Endothelial cell of umbilical vein (primary cell): ENCODE measurements at places on chromosomes 16 and 17. TPM values are rescaled to one million over a fixed set of nuclear protein-coding genes. Genes with fewer than 3 reads are reported as not detected.

DNA sequence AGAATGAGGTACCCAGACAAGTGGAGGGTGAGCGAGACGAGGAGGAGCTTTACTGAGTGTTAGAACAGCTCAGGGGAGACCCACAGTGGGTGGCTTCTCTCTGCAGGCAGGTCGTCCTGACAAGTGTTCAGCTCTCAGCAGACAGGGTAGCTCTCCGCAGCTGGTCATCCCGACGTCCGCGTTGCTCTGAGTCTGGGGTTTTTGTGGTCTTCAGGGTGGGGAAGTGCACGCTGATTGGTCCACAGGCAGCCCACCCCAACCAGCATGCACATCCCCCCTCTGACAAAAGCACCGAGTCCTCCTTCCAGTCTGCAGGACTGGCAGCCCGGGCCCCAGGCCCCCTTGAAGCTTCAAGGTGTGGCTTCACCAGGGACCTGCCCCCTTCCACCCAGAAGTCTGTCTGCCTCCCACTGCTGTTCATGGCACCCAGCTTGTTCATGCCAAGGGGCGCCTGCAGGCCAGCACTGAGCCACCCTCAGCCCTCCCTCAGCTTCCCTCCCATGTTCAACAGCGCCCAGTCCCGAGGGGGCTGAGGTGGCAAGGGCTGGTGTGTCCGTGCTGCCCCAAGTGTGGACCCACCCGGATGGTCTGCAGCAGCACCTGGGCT lies 19.9 kb upstream of the WDR45B start:
- H3K27me3 ChIP-seq = no peaks in the 10 kb centered on the region
- H3K27ac ChIP-seq = no peak overlapping the region
- H3K4me1 ChIP-seq = no peaks in the 10 kb centered on the region
- no peak for DNase-seq
- no peaks in the 10 kb centered on the region for H3K36me3 ChIP-seq

Gene ST6GALNAC1
- 0.55 TPM in 1 of 2 replicates, not detected in the other for total RNA-seq

GRCh38 chr17:82859431-82860403 lies 19.9 kb upstream of the ZNF750 start:
- peak overlapping the region; percentile 80 for H3K27ac ChIP-seq
- no peak overlapping the region for H3K4me3 ChIP-seq
- H3K36me3 ChIP-seq = no peaks in the 10 kb centered on the region
- no peaks in the 10 kb centered on the region for H3K27me3 ChIP-seq
- DNase-seq = peak; percentile 91

GRCh38 chr16:68469796-68470460 lies 21.6 kb upstream of the SMPD3 start:
- DNase-seq = peak; percentile 70
- H3K4me3 ChIP-seq = no peak overlapping the region
- H3K27ac ChIP-seq = no peak overlapping the region
- H3K27me3 ChIP-seq = peaks cover 13% of the 10 kb centered on the region
- H3K4me1 ChIP-seq = peaks cover 2% of the 10 kb centered on the region

Gene CD300E
- total RNA-seq = not detected in 2 replicates

Gene SALL1
- not detected in 2 replicates for total RNA-seq

DNA sequence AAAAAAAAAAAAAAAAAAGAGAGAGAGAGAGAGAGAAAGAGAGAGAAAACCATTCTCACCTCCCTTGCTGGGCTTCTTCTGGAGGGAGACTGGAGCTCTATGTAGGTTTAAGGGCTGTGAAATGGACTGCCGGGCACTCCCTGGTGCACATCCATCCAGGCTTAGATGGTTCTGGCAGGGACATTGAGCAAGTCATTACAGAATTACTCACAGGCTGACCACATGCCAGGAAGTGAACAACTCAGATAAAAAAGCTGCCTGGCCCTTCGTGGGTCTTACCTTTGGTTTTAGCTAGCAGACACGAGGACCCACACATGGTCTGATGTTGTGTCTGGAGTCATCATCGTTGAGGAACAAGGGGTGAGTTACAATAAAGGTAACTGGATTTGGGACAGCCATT lies 847.4 kb upstream of the EEF2KMT start:
- H3K27me3 ChIP-seq = no peaks in the 10 kb centered on the region
- DNase-seq = no peak
- H3K4me1 ChIP-seq = no peaks in the 10 kb centered on the region
- no peak overlapping the region for H3K27ac ChIP-seq

GRCh38 chr17:57536289-57536688 lies 208.8 kb downstream of the CCDC182 start:
- H3K27me3 ChIP-seq = no peaks in the 10 kb centered on the region
- no peak for DNase-seq
- H3K27ac ChIP-seq = no peak overlapping the region
- no peak overlapping the region for H3K4me3 ChIP-seq

GRCh38 chr17:199806-200545 lies 18.5 kb upstream of the DOC2B start:
- H3K27ac ChIP-seq = peak overlapping the region; percentile 63
- no peak overlapping the region for H3K4me3 ChIP-seq
- H3K4me1 ChIP-seq = peaks cover 19% of the 10 kb centered on the region
- peak; percentile 85 for DNase-seq
- no peaks in the 10 kb centered on the region for H3K27me3 ChIP-seq
- H3K36me3 ChIP-seq = no peaks in the 10 kb centered on the region

DNA sequence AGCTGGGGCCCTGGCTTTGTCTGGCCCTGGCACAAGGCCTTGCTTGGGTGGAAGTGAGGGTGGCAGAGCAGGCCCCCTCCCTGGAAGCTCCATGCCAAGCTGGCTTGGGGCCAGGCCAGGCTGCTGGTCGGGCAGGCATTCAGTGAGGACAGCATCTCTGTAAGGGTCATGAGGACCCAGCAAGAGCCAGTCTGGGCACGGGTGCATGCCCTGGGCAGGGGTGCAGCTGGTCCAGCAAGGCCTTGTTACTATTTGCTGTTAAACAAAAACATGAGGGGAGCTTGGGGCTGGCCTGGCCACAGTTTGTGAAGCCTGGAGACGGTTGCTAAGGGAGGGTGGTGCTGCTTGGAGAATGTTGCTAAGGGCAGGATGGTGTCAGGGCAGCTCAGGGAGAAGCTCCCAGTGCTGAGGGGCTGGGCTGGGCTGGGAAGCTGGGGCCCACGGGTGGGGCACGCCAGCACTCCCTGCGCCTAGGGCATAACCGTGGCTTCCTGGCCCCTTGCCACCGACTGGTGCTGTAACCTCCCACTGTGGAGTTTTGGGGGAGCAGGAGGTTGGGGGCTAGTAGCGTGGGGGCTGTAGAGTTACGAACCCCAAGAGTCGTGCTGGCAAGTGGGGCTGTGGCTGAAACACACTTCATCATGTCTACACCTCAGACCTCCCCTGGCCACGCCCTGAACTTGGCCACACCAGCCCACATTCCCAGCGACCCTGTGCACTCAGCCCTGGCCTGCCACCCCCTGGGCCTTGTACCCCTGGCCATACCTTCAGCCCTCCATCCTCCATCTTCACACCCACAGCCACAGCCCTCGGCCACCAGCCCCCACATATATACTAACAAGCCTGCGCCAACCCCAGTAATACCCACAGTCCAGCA lies 1.6 kb downstream of the TPPP3 start:
- H3K27ac ChIP-seq = no peak overlapping the region
- H3K36me3 ChIP-seq = no peaks in the 10 kb centered on the region
- H3K4me3 ChIP-seq = no peak overlapping the region
- H3K27me3 ChIP-seq = peaks cover 9% of the 10 kb centered on the region
- H3K4me1 ChIP-seq = peaks cover 13% of the 10 kb centered on the region
- DNase-seq = no peak

Gene QRICH2
- total RNA-seq = 7.2 and 9.6 TPM in 2 replicates
